NCI-H2171 (cell line): ENCODE measurements at places on chromosomes 3 and 15.

DNA sequence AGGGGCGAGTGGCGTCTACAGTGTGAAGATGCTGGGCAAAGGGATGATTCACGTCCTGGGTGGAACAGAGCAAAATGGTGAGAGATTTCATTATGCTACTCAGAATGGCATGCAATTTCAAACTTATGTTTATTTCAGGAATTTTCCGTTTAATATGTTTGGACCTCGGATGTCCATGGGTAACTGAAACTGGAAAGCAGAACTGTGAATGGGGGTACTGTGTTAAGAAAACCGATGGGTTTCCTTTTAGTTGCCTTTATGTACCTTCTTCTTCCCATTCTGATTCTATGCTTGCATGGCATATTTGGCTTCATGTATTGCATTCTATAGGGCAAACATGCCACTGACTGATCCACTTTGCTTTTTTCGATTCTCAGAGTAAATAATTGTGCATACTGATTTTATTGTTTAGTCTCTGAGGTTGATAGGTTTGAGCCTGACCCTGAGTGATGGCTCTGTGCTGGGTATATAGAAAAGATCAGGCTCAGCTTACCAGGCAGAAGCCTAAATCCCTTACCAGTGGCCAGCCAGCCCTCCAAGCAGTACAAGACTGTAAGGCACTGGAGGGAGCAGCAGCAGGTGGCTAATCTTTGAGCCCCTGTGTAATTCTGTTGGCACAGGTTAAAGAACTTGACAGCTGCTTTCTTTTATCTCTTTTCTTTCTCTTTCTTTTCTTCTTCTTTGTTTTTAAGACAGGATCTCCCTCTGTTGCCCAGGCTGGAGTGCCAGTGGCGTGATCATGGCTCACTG, 4.5 kb downstream of the QTRT2 start:
- DNase-seq, result no peak

- no peak for DNase-seq
Observed at GRCh38 chr3:61768284-61769037, 207.1 kb downstream of the PTPRG start.

- DNase-seq, result no peak
Observed at GRCh38 chr15:99477791-99478471, 87.9 kb upstream of the MEF2A start.

- DNase-seq, result no peak
Observed at GRCh38 chr3:76040946-76041345, 255.6 kb upstream of the ZNF717 start.

- DNase-seq, result no peak
Observed at GRCh38 chr3:162143180-162143579, 646.6 kb downstream of the OTOL1 start.

GRCh38 chr3:28923994-28924393, 356.9 kb upstream of the RBMS3 start:
- no peak for DNase-seq

- DNase-seq, result no peak
Observed at GRCh38 chr3:57143886-57144459, 21.2 kb downstream of the IL17RD start.

DNA sequence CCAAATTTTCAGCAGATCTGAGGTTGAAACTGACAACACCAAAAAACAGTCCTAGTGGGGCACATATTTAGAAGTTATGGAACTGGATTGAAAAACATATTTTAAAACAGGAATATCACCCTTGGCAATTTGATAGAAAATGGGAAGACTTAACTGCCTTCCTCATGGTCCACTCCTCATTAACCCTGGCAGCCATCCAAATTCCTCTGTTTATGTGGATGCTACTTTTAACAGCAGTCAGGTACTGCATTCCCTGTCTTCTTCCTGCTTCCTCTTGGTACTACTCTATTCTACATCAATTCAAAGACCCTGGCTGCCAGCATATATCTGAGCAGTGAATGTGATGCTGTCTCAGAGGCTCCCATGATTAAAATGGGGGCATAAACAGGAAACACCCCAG, 54.3 kb downstream of the PDE8A start:
- no peak for DNase-seq

GRCh38 chr3:128235207-128235926, 82.1 kb downstream of the EEFSEC start:
- no peak for DNase-seq

DNA sequence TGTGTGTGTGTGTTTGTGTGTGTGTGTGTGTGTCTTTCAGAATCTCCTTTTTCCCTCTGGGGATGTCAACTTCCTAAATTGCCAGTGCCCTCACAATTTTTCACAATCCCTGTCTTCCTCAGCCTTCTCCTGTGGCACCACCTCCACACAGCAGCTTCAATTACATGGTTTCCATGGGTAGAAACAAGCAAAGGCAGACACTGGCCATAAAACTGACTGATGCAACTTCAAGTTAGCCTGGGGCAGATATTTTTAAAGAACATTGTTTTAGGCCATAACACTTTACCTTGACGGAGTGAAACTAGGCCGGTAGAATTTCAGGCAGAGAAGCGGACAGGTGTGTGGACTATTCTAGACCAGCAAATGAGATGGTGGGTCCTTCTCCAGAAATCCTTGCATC, 405.8 kb upstream of the SUCLG2 start:
- DNase-seq, result no peak

DNA sequence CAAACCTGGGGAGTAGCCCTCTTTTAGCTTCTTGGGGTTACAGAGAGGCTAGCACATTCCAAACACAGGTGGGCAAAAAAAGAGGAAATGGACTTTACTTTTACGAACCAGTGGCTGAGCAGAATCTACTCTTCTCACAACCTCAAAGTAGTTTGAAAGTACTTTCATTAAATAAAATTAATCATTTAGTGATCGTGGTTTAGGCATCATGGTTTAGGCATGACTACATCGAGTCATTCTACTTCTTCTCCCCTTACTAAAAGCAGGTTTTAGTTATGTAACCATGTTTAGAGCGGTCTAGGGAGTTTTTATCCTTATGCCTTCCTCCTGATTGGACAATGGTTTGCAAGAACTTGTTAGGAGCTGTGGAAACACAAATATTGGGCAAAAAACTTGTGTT, 2.5 kb upstream of the GREM1 start:
- DNase-seq, result no peak

DNA sequence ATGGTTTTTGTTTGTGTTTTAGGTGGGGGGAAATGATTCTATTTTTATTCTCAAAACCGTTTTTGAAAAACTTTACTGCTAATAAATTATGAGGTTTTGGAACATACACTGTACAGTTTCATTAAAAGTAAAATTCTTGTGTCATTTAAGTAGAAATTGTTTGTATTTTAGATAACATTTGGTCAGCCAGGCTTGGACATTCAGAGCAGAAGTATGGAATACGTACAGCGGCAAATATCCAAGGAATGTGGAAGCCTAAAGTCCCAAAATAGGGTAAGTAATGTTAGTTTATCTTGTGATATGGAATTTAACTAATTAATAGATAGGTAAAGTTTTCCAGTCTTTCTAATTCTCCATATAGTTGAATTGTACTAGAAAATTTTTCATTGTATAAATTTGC, 96.6 kb downstream of the SPRED1 start:
- no peak for DNase-seq

DNA sequence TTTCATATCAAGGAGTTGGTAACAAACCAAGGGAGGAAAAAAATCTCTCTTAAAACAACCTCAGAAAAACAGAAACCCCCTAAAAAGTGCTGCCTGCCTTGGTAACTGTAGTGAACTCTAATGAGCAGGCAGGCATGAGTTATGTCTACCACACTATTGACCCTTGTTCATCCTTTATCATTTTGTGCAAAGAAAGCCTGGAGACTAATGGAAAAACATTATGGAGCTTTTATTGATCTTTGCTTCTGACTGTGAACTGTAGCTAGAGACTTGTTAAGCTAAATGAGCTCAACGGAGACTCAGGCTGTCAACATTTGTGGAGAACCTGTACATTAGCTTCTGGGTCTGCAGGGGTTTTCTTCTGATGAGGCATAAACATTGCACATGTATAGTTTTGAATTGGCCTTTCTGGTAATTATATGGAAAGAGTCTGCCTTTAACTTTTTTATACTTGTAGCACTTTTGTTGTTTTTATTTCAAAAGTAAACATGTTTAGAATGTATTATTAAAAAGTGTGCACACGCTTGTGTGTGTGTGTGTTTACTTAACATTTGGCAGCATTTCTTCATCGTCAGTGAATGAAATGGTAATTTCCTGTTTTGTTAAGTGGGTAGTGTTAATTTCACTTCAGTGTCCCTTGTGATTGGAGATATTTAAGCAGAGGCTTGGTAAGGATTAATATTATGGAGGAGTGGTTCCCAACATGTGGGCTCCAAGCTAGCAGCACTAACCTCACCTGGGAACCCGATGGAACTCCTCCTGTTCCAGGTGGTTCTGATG, 15.9 kb upstream of the SPTSSB start:
- no peak for DNase-seq

DNA sequence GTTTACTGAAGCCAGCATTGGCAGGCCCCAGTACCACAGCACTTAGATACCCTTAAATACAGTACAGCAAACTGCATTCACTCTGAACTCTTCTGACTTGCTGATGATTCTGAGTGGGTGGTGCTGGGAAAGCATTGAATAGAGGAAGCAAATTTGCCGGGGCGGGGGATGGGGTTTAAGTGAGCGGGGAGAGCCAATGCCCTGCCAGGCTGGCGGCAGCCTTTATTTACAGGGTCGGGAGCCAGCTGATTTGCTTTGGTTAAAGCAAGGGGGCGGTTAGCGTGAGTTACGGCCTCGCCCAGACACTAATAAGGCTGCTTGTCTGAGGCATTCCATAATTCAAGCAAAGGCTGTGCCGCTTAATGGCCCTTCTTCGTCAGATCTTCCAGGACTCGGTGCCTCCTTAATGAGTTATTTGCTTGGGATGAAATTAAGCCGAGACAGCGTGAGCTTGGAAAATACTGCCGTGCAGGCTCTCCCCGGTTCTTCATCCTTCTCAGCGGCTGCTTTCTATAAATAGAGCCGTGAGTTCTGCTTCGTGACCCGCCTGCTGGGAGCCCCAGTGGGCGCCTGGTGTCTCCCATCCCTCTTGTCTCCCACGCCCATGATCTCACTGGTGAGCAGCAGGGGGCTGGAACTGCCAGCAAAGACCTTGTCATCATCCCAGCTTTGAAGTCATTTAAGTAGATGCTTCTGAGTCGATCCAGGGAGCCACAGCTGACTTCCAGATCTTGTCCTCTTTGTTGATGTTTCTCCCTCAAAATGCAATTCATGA, 25.8 kb downstream of the SPSB4 start:
- DNase-seq, result no peak

GRCh38 chr3:195183071-195183776, 87.7 kb downstream of the XXYLT1 start:
- DNase-seq, result no peak

DNA sequence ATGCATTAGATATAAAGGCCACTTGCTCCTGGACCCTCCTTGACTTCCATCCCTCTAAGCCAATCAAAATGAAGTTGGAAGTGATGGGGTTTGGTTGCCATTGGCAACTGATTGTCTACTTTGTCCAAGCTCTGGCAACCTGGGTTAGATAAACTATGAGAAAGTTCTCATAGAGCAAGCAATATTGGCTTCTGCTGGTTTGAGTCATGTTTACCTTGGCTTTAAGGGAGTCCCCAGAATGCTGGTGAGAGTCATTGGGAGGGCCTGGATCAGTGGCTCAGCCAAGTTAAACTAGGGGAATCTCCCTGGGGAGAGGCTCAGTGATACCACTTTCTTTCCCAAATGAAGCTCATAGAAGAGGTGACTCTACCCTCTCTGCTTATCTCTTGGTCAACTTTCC, 176.3 kb upstream of the ROPN1 start:
- no peak for DNase-seq

- DNase-seq, result no peak
Observed at GRCh38 chr15:37638691-37639090, 295.7 kb upstream of the TMCO5A start.

GRCh38 chr15:76313731-76314130, 2.5 kb upstream of the ETFA start:
- peak; percentile 96 for DNase-seq

DNA sequence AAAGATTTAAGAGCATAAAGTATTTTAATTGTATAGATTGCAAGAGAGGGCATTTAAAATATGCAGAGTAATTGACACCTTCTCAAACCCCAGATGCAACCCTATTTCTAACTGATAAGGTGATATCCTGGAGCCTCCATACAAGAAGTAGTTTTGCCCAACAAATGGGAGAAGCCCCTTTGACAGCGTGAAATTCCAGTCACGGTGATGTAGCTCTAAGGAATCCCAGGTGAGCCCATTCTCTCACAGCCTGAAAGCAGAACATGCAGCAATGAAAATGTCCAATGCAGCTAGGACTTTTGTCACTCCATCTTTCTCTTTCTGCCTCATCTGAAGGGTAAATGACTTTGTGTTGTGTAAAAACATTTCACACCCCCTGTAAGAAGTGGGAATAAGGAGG, 96.4 kb downstream of the TMEM212 start:
- DNase-seq, result no peak

DNA sequence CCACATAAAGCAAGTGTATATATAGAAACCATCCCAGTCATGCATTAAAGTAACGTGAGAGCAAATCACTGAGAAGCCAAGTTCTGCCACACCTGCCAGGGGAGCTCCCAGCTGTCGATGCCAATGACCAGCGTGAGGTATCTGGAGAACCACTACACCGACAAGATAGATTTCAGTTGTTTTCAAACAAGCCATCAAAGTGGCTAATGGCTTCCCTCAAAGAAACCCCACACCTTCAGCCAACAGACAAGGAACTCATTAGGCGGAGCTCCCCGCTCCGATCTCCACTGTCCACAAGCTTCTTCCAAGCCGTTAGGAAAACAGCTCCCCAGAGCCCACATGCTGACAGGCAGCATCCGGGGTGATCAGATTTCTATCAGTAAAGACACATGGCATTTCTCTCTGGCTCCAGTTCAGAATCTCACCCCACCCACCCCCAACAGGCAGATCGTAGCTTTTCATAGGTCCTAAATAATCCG, 54.2 kb upstream of the SPATA12 start:
- DNase-seq, result peak; percentile 81

- DNase-seq, result no peak
Observed at GRCh38 chr3:170440344-170440743, 21.7 kb downstream of the CLDN11 start.

DNA sequence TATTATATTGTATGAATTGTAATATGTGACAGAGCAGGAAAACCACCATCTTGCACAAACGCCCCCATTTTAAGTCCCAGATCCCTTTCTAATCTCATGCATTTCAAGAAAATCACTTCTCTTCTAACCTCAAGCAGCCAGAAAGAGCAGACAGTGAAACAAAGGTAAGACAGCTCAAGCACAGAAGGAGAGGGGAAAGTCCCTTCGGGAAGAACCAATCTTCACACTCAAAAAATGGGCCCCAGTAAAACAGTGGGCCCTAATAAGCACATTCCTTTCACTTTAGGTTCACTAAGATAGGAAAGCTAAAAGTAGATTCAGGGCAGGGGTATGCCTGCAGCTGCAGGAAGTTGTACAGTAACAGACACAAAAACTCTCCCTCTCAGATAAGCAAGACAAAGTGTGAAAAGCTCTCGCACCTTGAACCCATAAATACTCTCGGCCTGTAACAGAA, 1268.7 kb downstream of the SI start:
- DNase-seq, result no peak

- no peak for DNase-seq
Observed at GRCh38 chr15:35674873-35675781, 129.2 kb upstream of the DPH6 start.

GRCh38 chr3:118781232-118781631, 253.4 kb downstream of the IGSF11 start:
- no peak for DNase-seq

GRCh38 chr3:14423197-14423743, 20.9 kb downstream of the SLC6A6 start:
- no peak for DNase-seq
